Natural killer cell (primary cell): ENCODE measurements at places on chromosomes 2 and 18. TPM values are rescaled to one million over a fixed set of nuclear protein-coding genes. Genes with fewer than 3 reads are reported as not detected.
A peak's percentile ranks its signal among the peaks of the same experiment; 100 is the strongest.

- no peak for DNase-seq
These were observed 129.3 kb upstream of the SMIM21 start for GRCh38 chr18:75556841-75557240.

DNA sequence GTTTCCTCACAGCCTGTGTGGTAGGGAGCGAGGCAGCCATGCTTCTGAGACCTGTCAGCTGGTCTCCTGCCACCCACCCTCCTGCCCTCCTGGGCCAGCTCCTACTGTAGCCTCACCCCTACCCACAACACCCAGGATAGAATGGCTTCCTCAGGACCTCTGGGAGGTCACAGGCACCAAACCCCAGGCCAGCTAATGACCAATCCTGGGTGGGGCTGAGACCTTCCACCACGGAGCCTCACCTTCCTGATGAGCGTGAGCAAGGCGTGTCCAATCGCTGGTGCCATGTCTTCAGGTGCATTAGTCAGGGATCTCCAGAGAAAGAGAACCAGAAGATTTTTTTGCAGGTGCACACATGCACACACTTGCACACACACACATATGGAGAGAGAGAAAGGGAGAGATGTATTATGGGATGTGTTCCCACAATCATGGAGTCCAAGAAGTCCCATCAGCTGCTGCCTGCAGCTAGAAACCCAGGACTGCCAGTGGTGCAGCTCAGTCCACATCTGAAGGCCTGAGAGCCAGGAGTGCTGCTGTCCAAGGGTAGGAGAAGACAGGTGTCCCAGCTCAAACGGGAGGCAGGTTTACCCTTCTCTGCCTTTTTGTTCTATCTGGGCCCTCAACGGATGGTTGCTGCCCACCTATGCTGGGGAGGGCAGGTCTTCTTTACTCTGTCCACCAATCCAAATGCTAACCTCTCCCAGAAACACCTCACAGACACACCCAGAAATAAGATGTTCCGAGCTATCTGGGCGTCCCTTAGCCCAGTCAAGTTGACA lies 70.4 kb upstream of the HDAC4 start:
- no peak for DNase-seq

- no peak for DNase-seq
These were observed 83.0 kb upstream of the SOX11 start for GRCh38 chr2:5609201-5609600.

DNA sequence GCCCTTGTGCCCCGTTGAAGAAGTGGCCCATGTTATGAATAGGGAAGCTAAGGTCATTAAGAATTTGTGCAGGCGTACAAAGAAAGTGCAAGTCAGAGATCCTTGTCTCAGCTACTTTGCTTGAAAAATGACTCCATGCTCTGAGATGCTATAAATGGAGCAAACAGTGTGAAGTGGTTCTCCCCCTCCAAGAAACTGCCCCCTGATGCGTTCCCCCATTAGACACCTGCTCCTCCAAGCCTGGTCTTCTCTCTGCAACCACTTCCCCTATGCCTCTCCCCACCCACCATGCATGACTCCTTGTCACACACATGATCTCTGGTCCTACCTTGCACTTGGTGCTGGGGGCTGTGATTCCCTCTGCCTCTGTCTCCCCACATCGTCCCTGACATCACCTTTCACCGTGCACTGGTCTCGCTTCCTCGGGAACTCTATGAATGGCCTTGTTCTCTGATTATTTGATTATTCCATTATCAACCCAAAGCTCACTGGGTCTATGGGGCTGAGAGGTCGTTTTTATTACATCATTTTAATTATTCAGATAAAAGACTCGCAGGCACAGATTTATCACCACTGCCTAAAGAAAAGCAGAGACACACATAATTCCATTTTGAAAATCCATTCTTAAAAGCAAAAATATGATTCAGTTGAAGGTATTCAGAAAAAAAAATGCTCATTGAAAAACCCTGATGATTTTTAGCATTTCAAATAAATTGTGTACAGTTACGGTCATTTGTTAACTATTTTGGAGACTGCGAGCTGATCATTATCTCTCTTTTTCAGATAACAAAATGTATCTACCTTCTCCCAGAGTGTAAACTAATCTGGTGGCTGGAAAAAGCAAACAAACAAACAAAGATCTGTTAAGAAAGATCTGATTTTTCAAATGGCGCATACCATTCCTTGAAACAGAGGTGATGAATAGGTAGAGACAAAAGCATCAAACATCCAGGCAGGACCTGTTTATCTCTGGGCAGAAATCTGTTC lies 294.9 kb downstream of the SOX11 start:
- no peak for DNase-seq

DNA sequence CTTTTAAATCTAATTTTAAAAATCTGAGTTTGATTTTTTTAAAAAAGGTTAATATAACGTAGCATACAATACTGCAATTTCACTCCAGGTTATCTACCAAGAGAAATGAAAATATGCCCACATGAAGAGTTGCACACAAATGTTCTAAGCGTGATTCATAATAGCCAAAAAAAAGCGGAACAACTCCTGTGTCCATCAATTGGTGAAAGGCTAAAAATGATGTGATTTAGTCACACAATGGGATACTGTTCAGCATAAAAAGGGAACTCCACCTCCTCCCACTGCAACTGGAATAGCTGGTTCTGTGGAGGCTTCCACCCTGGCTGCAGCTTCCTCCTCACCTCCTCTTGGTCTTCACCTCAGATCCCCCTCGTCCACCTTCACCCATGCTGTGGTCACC lies 132.8 kb downstream of the PIK3C3 start:
- no peak for DNase-seq

- no peak for DNase-seq
These were observed 98.4 kb upstream of the TANK start for GRCh38 chr2:161061786-161062185.

DNA sequence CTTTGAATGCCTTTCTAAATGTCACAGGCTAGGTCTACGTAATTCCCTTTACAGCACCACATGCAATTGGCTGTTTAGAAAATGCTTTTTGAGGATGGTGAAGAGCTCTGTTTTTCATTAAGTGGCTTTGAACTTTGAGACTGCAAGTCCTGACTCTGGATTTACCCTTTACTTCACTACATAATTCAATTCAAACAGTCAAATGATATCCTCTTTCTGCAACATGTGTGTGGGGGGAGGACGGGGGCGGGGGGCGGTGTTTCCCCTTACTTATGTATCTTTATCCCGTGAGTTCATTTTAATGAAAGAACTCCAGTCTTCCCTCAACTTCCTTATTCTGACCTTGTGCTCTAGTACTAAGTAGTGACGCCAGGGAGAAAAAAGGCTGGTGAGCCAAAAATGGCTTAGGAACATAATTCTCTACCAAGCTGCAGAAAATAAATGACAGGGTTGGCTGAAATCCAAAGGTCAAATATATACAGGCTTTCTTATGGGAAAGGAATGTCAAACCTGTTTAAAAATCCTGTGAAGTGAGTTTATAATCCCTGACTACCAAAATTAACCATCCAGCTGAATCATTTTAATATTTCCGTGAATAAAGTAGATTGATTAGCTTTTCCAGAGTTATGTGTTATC lies 119.6 kb downstream of the SLC8A1 start:
- no peak for DNase-seq

- no peak for DNase-seq
These were observed 133.3 kb downstream of the ZNF236 start for GRCh38 chr18:76955524-76956170.

DNA sequence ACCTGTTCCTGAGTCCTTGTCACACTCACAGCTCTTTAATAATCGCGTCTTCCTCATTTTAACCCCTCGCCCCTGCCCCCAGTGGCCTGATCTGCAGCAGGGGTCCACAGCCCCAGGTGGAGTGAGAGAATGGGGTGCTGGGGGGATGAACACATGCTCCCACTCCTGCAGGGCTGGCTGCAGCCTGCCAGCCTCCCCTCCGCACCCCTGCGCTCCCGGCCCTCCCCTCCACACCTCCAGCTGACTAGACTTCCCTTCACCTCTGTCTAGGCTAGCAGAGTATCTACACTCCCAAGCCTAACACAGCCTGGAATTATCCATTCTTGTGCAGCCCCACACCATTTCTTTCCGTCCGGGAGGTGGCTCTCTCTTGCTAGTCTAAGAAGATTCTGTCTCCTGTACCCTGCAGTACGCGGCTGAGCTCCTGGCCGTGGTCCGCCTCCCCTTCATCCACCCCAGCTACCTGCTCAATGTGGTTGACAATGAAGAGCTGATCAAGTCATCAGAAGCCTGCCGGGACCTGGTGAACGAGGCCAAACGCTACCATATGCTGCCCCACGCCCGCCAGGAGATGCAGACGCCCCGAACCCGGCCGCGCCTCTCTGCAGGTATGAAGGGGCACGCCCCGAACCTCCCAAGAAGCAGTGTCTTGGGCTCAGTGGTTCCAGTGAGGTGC lies 231.6 kb downstream of the ATAD2B start:
- DNase-seq = no peak

GRCh38 chr2:13052547-13052946 lies 335.8 kb downstream of the TRIB2 start:
- no peak for DNase-seq

- DNase-seq = no peak
These were observed 95.7 kb downstream of the ASXL3 start for GRCh38 chr18:33673689-33674088.

DNA sequence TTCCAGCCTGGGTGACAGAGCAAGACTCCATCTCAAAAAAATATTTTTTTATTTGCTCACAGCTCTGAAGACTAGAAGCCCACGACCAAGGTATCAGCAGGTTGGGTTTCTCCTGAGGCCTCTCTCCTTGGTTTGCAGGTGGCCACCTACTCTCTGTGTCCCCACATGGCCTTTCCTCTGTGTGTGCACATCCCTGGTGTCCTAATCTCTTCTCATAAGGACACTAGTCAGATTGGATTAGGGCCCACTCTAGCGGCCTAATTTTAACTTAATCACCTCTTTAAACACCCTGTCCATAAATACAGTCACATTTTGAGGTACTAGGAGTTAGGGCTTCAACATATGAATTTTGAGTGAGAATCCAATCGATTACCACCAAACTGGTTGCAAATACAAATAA lies 2.0 kb upstream of the RAB3GAP1 start:
- no peak for DNase-seq

DNA sequence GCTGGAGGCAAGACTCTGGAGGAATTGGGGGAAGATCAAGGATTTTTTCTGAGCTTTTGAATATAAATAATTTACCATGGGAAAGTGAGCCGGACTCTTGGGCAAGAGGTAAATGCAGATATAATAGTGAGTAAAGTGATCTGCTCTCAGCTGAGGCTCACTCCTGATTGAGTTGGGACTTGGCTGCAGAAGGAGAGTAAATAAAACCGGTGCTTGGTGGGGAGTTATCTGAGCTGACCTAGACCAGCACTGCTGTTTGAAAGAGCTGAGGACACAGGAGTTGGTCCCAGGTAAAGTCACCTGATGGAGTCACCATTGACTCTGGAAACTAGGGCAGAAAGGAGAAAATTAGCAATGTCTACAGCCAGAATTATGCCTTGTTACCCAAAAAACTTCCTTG lies 57.3 kb upstream of the LRPPRC start:
- no peak for DNase-seq

GRCh38 chr2:86825036-86825692 lies 34.5 kb upstream of the CD8A start:
- DNase-seq = no peak

DNA sequence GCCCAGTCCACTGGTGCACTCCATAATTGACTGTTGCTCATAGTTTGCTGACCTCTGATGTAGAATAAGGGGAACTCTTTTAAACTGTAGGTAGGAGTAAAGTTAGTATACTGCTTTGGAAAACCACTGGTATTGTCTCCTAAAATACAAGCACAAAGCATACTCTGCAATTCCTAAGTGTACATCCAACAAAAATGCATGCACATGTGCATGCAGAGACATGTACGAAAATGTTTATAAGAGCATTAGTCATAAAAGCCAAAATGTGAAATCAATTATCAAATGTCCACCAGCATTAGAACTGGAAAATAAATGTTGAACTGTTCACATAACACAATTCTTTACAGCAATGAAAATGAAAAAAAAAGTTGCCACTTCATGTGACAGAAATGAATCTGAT lies 39.8 kb upstream of the DDX18 start:
- no peak for DNase-seq

- DNase-seq = no peak
These were observed 56.7 kb downstream of the CWC22 start for GRCh38 chr2:179950391-179950790.

- no peak for DNase-seq
These were observed 353.6 kb downstream of the ARHGAP15 start for GRCh38 chr2:143482771-143483170.

DNA sequence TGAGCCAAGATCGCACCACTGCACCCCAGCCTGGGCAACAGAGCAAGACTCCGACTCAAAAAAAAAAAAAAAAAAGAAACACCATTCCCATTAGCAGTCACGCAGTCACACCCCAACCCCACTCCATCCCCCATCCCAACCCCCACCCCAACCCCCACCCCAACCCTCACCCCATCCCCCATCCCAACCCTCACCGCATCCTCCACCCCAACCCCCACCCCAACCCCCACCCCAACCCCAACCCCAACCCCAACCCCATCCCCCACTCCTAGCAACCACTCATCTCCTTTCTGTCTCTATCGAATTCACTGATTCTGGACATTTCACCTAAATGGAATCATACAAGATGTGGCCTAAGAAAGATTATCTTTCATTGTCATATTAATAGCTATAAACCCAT lies 25.9 kb upstream of the ATP9B start:
- no peak for DNase-seq

GRCh38 chr18:48170651-48171050 lies 238.5 kb downstream of the ZBTB7C start:
- DNase-seq = no peak

DNA sequence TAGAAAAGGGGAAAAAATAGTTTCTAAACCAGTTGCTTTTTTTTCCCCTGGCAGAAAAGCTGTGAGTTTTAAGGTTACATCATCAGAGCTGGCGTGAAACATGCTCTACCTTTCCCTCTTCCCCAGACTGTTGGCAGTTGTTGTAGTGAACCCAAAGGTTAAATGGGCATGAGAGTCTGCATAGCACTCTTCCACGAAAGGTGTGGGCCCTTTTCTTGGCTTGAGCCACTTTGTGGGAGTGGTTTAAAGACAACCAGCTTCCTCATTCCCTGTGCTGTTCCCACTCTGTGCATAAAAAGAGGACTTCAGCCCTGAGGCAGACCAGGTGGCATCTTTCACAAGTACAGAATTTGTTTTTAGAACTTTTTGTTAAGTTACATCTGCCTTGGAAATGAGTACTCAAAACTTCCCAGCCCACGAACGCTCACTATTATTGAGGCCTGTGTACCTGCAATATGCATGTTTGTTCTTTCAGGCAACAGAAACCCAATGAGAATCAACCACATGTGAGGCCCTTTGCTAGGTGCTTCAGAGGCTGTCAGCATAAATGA lies 243.8 kb downstream of the BABAM2 start:
- DNase-seq = peak; percentile 7

The AQP12A gene
- total RNA-seq = not detected

The HTR2B gene
- not detected for total RNA-seq

The MRO gene
- total RNA-seq = not detected

The RNF138 gene
- 76.6 TPM for total RNA-seq

The ARHGAP28 gene
- not detected for total RNA-seq

The TGFBRAP1 gene
- 22.7 TPM for total RNA-seq

The CCDC148 gene
- not detected for total RNA-seq

The MARCHF7 gene
- 60.5 TPM for total RNA-seq

The NLRC4 gene
- 0.54 TPM for total RNA-seq

The GALR1 gene
- total RNA-seq = not detected

The GRB14 gene
- total RNA-seq = not detected

The OXER1 gene
- 2.7 TPM for total RNA-seq

The ACVR1C gene
- 0.45 TPM for total RNA-seq

The CCDC121 gene
- total RNA-seq = 0.25 TPM

The SPIRE1 gene
- total RNA-seq = 4.8 TPM
